ENCODE measurements at places on chromosomes 2 and 18.

- DNase-seq = no peak
Observed at GRCh38 chr18:49837889-49838288, 24.6 kb upstream of the ACAA2 start.

- DNase-seq = no peak
Observed at GRCh38 chr2:85607268-85608215, 4.3 kb downstream of the C2orf68 start.

GRCh38 chr2:165634855-165635254 lies 159.2 kb downstream of the GALNT3 start:
- no peak for DNase-seq

DNA sequence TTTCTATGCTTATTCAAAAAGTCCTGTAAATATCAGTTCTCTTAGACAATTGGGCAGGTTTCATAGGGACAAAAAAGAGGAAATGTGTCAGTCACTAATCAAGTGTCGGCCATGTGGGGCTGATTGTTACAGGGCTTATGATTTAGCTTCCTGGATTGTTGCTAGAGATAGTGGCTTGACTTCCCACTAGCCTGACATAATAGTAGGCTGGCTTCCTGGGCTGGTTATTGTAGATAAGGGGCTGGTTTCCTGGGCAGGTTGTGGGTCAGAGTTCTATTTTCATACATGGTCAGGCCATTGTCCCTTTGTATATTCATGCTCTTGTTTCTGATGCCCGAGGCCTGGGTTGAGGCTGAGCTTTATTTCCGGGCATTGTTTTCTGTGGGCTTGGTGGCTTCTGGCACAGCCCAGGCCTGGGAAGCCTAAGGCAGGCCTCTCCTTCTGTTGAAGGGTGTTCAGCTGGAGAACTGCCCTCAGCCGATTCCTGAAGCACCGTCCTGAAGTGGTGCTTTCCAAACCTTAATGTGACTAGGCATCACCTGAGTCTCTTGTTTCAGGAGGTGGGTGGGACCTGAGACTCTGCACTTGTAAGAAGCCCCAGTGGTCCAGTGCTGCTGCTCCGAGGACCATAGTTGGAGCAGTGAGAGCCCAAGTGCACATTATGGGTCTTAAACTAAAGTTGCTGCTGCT lies 37.0 kb downstream of the CD8B2 start:
- DNase-seq = no peak

- DNase-seq = no peak
Observed at GRCh38 chr2:228630786-228631185, 449.3 kb upstream of the SPHKAP start.

DNA sequence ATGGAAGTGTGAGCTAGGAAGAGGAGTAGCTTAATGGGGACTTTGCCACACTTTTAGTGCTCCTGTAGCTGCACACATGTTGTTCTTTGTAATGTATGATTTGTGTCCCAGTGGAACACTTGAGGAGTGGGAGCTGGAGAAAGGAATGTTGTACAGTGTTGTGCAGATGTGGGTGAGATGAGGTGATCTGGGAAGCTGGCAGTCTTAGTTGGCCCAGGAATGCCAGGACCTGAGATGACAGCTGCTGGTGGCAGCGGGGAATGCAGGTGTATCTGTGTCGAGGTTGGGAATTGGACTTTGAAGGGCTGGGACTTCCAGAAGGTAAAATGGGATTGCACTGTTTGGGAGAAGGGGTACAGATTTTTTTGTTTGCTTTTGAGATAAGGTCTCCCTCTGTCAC lies 23.6 kb downstream of the NEDD4L start:
- no peak for DNase-seq

DNA sequence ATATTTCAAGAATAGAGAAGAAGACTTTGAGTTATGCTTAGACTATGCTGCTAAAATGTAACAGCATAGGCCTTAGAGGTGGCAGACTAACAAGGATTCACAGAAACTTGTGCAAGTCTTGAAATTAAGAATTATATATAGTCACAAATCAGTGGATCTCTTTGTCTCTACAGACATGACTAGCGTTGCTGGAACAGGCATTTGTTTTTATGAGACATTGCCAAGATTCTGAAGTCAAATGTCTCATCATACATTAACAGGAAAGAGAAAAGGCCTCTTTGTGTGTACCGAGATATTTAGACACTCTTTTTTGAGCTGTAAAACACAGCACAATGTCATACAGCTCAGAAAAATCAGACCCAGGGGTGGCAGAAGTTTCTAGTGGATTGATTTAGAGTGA lies 207.1 kb downstream of the TMX3 start:
- DNase-seq = no peak

GRCh38 chr2:38099099-38100028 lies 23.4 kb upstream of the CYP1B1 start:
- DNase-seq = no peak

DNA sequence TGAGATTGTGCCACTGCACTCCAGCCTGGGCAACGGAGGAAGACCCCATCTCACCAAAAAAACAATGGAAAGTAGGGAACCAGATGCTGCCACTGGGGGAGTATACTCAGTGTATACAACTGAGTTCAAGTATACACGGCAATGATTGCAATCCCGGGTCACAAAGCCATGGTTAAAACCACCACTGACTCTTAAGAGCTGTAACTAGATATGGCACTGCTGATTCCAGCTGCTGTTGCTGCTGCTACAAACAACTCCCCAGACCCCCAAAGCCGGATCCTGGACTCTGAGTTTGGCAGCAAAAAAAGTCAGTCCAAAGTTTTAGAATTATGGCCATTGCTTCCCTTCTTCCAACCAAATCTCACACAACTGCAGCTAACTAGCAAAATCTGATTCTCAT lies 43.7 kb upstream of the COX7A2L start:
- no peak for DNase-seq

DNA sequence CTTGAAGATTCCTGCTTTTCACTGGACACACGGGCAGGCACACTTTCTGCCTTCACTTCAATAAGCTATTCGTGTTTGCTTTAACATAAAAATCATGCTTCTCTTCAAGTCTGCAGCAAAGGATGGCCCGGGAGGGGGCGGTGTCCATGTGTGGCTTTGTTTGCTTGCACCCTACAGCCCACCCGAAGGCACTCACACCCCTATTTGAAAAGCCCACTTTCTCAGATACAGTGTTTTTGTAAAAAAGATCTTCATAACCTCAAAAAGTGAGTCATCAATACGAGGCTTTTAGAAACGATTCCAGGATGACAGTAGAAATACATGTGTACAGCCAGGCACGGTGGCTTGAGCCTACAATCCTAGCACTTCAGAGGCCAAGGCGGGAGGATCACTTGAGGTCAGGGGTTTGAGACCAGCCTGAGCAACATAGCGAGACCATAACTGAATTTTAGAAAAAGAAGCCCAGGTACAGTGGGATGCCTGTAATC lies 36.5 kb upstream of the HPCAL1 start:
- no peak for DNase-seq

DNA sequence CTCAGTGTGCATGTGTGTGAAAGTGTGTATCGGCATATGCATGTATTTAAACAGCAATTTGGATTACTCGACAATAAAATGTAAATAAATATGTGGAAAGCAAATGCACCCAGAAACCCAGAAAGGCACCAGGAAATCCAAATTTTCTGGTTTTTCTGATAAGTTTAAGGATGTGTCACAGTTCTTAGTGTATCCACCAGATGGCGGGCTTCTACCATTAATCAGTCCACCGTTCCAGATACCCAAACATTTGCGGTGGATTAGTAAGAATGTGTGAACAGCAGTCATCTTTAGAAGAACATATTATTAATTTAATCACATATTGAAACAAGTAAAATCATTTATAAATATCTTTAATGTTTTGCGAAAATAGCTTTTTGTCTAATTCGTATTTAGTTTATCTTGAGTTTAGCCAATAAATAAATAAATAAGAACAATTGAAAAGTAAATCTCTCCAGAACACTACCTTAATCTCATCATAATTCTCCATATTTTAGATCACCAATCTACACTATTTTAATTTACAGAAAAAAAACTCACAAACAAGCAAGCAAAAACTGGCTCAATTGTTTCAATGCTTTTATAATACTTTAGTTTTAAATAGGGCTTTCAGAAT lies 298.9 kb downstream of the DSEL start:
- peak; percentile 43 for DNase-seq

DNA sequence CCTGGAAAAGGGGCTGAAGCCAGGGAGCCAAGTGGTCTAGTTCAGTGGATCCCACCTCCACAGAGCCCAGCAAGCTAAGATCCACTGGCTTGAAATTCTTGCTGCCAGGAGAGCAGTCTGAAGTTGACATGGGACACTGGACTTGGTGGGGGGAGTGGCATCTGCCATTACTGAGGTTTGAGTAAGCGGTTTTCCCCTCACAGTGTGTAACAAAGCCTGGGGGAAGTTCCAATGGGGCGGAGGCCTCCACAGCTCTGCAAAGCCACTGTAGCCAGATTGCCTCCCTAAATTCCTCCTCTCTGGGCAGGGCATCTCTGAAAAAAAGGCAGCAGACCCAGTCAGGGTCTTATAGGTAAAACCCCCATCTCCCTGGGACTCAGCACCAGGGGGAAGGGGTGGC lies 144.4 kb downstream of the PTPRM start:
- DNase-seq = no peak

DNA sequence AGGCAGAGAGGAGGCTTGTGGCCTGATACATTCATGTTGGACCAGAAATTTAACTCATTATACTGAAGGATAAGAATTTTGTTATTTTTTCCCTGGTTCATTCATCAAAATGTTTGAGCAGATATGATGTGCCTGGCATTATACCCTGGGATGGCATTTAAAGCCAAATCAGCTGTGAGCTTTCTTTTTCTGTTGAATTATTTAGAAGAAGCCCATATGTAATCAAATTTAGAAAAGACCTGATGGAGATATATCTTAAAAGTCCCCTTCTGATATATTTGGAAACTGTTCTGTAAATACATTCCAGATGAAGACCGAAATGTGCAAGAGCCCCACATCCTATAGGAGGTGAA lies 743.1 kb upstream of the HS6ST1 start:
- DNase-seq = no peak

GRCh38 chr2:229703909-229704630 lies 10.3 kb downstream of the DNER start:
- DNase-seq = no peak

DNA sequence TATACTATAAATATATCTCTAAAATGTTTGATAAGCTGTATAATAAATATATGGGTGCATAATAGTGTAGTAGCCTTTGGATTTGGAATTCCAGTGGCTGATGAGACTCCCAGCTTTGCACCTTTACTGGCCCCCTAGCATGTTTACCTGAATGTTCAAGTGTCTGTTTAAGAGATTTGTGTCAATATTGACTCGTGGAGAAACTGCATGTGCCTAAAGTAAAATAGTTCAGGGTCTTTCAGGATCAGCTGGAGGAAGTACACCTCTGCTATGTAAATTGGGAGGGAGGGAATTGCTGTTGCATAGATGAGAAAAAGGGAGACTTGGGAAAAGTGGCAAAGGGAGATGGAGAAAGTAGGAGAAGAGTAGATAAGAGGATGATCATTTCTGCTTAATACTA lies 23.9 kb downstream of the ME2 start:
- no peak for DNase-seq

- no peak for DNase-seq
Observed at GRCh38 chr18:72530622-72531021, 13.5 kb downstream of the CBLN2 start.

DNA sequence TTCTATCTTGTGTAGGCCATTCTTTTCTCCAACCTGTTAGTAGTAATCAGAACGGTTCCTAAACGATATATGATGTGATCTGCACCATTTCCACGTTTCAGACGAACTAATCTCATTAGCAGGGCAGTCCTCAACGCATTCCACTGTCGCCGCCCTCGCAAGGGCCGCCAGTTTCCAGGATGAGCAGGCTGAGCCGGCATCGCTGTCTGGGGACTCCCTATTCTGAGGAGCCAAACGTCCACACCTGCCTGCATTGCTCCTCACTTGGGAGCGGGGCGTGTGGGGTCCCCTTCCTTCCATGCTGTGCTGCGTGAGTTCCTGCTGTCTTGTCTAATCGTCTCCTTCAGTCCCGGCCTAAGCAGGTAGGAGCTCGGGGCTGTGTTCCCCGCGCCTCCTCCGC lies 76.6 kb downstream of the PSMG2 start:
- no peak for DNase-seq

- no peak for DNase-seq
Observed at GRCh38 chr2:31333046-31333445, 81.5 kb downstream of the XDH start.

GRCh38 chr2:235920216-235920865 lies 247.8 kb downstream of the GBX2 start:
- DNase-seq = no peak

DNA sequence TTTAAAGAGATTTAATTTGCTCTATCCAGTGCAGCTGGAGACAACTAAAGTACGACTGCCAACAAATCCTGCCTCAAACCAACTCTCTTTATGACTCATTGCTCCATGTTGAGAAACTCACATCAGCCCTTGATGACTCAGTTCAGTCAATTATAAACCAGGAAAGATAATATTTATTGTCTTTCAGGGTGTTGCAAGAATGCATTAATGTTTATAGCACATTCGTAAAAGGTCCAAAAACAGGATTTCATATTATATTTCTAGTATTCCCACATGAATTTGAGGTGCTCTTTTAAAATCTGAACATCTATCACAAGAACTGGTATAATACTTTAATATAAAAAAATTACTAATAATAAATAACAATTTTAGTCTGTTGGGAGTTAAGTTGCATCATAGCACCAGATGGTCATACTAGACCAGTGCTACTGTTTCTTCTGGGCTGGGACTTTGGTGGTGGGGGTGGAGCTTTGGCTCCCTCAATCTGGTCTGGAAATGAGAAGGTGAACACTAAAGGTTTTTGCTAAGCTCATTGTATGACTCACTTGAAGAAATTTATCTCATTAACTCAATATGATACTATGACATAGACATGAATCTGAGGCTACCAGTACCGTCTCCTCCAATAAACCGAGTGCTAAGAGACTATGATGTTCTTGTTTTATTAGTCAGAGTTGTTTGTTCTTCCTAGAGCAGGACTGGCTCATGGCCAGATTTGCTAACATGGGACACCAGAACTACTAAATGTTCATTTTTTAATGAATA lies 26.6 kb upstream of the MAP3K20 start:
- no peak for DNase-seq

DNA sequence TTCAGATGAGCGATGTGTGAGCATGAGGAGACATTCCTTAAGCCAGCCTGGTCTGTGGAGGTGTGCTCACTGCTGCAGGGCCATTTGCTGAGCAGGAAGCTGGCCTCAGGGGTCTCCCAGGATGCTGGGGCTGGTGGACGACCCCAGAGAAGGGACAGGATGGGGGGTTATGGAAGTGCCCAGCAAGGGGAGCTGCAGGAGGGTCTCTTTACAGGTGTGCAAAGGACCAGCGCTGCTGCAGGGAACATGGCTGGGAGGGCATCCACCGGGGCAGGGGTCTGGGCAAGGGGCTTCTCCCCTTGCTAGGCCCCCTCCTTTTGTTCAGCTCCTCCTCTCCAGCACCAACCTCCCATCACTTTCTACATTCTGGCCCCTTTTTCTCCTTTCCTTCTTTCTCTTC lies 185.2 kb downstream of the GBX2 start:
- DNase-seq = no peak

- no peak for DNase-seq
Observed at GRCh38 chr18:49214706-49215105, 245.7 kb downstream of the DYM start.

DNA sequence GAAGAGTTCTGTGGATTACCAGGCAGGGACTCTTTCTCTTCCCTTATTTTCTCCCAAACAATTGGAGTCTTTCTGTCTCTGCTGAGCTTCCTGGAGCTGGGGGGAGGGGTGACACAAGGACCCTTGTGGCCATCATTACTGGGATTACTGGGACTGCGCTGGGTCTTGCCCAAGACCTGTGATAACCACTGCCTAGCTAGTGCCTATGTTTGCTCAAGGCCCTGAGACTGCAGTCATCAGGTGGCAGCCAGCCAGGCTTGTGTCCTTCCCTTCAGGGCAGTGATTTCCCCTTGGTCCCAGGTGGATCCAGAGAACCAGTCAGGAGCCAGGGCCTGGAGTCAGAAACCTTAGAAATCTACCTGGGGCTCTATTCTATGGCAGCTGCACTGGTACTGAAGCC lies 355.6 kb downstream of the PARD3B start:
- no peak for DNase-seq

Measured in activated CD4-positive, alpha-beta T cell treated with anti-CD3 and anti-CD28 coated beads, Interleukin-2, amount 50 U/mL, for 4 hours (primary cell).